ENCODE measurements at places on chromosomes 12 and 14. TPM values are rescaled to one million over a fixed set of nuclear protein-coding genes. Genes with fewer than 3 reads are reported as not detected.

DNA sequence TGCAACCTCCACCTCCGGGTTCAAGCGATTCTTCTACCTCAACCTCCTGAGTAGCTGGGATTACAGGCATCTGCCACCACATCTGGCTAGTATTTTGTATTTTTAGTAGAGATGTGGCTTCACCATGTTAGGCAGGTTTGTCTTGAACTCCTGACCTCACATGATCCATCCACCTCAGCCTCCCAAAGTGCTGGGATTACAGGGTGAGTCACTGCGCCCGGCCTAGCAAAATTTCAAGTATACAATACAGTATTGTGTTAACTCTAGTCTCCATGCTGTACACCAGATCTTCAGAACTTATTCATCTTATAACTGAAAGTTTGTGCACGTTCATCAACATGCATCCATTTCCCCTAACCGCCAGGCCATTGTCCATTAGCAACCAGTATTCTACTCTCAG, 115.1 kb upstream of the MDGA2 start:
- DNase-seq = no peak
- H3K4me1 ChIP-seq = peaks cover 10% of the 10 kb centered on the region
- H3K27me3 ChIP-seq = no peaks in the 10 kb centered on the region
- H3K27ac ChIP-seq = no peak overlapping the region
- H3K36me3 ChIP-seq = 0 out of 2 replicates have a peak, but pooled peaks cover 6% of the 10 kb centered on the region

DNA sequence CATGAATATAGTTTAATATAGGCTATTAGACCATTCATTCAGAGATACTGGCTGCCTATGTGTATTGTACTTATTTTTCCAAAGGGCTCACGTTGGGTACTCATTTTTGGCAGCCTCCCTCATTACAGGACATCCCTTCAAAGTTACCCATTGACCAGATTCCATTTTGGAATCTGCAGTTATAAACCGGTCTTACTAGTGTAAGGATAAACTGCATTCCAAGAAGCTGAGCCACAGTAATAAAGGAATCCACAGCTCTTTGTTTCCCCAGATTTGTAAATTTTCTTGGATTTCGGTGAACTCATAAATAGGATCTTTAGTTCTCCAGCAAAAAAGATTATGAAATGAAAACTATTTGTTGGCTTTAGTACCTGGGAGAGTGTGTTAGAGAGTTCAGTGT, 18.9 kb upstream of the CFL2 start:
- no peak for DNase-seq
- H3K36me3 ChIP-seq = no peaks in the 10 kb centered on the region
- H3K4me3 ChIP-seq = no peak overlapping the region

DNA sequence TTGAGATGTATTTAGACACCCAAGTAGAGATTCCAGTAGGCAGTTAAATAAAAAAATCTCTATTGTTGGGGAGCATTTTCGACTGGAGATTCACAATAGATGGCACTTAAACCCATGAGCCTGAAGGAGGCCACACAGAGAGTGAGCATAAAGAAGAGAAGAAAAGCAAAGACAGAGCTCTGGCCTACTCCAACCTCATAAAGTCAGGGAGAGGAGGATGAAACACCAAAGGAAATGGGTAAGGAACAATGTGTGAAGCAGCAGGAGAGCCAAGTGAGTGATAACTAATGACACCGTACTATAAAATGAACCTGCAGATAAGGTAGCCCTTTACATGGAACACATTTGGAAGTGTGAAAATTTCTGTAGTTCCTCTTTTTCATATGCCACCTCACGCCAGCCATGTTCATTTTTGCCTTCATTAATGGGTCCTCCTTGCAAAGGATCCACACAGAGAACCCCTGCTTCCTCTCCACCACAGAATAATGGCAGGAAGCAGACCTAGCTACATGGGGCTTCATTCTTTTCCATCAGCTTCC, 150.0 kb upstream of the SYT10 start:
- H3K36me3 ChIP-seq = no peaks in the 10 kb centered on the region
- H3K4me3 ChIP-seq = no peak overlapping the region
- H3K27ac ChIP-seq = no peak overlapping the region

GRCh38 chr12:130214686-130215395, 52.6 kb downstream of the FZD10 start:
- no peak for DNase-seq
- no peak overlapping the region for H3K27ac ChIP-seq
- no peak overlapping the region for H3K4me3 ChIP-seq
- H3K27me3 ChIP-seq = peaks cover 66% of the 10 kb centered on the region

Gene ASB2
- total RNA-seq = 0.71 TPM

Gene GPR65
- not detected for total RNA-seq

Data from WTC11 (cell line).